ENCODE measurements at places on chromosomes 1 and 21. TPM values are rescaled to one million over a fixed set of nuclear protein-coding genes. Genes with fewer than 3 reads are reported as not detected.

FCRL1 gene
- total RNA-seq, result 5.7 TPM

OPRD1 gene
- total RNA-seq, result not detected

CFAP57 gene
- total RNA-seq, result 2.3 TPM

ADAMTSL4 gene
- 20.0 TPM for total RNA-seq

CLCA4 gene
- 0.13 TPM for total RNA-seq

IKBKE gene
- 14.5 TPM for total RNA-seq

STIL gene
- total RNA-seq, result 2.5 TPM

CLCA1 gene
- not detected for total RNA-seq

DESI2 gene
- 23.5 TPM for total RNA-seq

ESRRG gene
- total RNA-seq, result 25.3 TPM

LEFTY1 gene
- total RNA-seq, result 8.6 TPM

HCRTR1 gene
- 0.35 TPM for total RNA-seq

- no peak overlapping the region for H3K27ac ChIP-seq
- H3K4me1 ChIP-seq, result peaks cover 5% of the 10 kb centered on the region
- H3K36me3 ChIP-seq, result no peaks in the 10 kb centered on the region
- no peak for DNase-seq
Measured at GRCh38 chr1:77757603-77758002, 2.0 kb downstream of the USP33 start.

DNA sequence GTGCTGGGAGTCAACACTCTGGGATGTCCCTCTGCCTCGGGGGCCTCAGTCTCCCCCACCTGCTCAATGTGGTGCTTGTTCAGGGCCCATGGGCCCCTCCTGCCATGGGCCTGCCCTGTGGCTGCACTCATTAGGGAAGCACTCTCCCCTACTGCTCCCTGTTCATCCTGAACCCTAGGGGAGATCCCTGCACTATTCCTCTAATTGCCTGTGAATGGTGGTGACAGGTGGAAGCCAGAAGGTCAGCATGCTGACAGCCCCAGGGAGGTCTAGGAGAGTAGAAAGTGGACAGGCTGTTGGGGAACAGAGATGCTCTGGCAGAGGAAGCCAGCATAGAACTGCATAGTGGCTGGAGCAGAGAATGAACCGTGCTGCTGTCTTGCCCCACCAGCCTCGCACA, 217.6 kb downstream of the TRABD2B start:
- H3K4me3 ChIP-seq, result no peak overlapping the region
- H3K36me3 ChIP-seq, result no peaks in the 10 kb centered on the region
- H3K4me1 ChIP-seq, result no peaks in the 10 kb centered on the region
- no peak for DNase-seq
- H3K27ac ChIP-seq, result no peak overlapping the region

DNA sequence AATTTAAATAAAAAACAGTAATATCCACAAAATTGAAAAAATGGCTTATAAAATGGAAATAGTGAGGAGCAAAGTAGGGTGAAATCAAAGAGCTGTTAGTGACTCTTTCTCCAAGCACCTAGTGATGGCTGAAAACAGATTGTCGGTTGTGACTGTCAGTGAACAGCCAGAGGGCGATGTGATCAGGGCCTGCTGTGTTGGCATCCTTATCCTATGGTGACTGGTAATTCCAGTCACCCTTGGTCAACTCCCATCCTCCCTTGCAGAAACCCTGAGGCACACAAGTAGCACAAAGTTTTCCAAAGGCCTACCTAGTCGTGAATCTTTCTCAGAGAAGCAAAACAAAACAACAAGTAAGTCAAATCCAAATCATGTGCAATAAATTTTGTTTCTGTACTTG, 599.8 kb upstream of the CXADR start:
- no peaks in the 10 kb centered on the region for H3K36me3 ChIP-seq
- H3K4me3 ChIP-seq, result no peak overlapping the region
- no peak overlapping the region for H3K27ac ChIP-seq
- H3K27me3 ChIP-seq, result no peaks in the 10 kb centered on the region
- H3K4me1 ChIP-seq, result no peaks in the 10 kb centered on the region
- no peak for DNase-seq

DNA sequence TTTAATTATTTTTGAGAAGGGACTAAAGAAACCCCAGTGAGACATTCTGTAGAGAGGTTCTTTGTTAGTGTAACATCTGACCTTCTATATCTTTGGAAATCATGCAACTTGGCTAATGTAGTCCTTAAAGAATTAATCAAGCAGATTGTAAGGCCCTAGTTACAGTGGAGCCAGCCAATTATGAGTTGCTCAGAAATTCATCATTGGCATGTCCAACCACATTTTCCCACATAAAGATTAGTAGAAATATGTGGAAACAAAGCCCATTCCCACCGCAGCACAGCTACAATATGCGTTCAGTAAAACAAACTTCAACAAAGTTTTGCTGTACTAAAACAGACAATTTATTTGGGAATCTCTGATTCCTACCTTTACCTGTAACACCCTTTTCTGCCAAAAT, 27.8 kb downstream of the WNT2B start:
- no peak overlapping the region for H3K4me3 ChIP-seq
- peaks cover 3% of the 10 kb centered on the region for H3K36me3 ChIP-seq
- no peaks in the 10 kb centered on the region for H3K27me3 ChIP-seq
- H3K27ac ChIP-seq, result no peak overlapping the region

- no peaks in the 10 kb centered on the region for H3K27me3 ChIP-seq
- no peak overlapping the region for H3K4me3 ChIP-seq
- H3K27ac ChIP-seq, result no peak overlapping the region
- DNase-seq, result no peak
Measured at GRCh38 chr1:93636712-93637111, 44.9 kb downstream of the BCAR3 start.

- H3K27ac ChIP-seq, result no peak overlapping the region
- no peaks in the 10 kb centered on the region for H3K27me3 ChIP-seq
- DNase-seq, result no peak
- H3K4me3 ChIP-seq, result no peak overlapping the region
Measured at GRCh38 chr1:204043680-204044079, 29.2 kb upstream of the SOX13 start.

DNA sequence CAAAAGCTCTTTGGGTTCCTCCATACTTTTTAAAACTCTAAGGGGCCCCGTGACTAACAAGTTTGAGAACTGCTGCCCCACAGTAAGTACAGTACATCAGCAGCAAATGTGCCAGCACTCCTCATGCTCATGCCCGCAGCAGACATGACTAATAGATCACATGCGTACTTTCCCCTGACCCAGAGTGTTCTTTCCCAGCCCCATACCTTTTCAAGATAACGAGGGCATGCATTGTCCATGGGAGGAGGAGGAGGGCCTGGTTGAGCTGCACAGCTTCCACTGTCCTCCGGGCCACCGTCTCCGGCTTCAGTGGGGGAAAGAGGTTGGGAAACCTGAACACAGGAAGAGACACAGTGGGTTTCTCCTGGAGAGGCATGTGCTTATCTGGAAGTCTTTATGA, 45.5 kb downstream of the DHRS3 start:
- no peaks in the 10 kb centered on the region for H3K27me3 ChIP-seq
- H3K4me3 ChIP-seq, result no peak overlapping the region
- H3K36me3 ChIP-seq, result peaks cover 61% of the 10 kb centered on the region
- no peaks in the 10 kb centered on the region for H3K4me1 ChIP-seq
- DNase-seq, result no peak
- H3K27ac ChIP-seq, result no peak overlapping the region

- no peaks in the 10 kb centered on the region for H3K27me3 ChIP-seq
- H3K27ac ChIP-seq, result no peak overlapping the region
- H3K36me3 ChIP-seq, result no peaks in the 10 kb centered on the region
- H3K4me3 ChIP-seq, result no peak overlapping the region
Measured at GRCh38 chr1:98897479-98897878, 107.2 kb downstream of the PLPPR5 start.

DNA sequence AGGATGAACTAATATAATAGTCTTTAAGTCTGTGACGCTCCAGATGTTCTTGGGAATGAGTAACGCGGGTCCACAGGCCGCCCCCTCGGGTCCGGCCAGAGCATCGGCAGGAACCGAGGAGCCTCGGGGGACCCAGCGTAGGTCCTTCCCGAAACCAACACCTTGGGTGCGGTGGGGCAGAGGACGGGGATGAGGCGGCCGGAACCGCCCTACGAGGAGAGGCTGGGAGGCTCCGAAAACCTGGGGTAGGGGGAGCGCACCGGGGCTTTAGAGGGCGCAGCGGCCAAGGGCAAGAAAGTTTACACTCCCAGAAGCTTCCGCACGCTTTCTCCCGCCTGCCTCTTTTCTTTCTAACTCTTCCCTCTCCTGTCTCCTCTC, 7.1 kb downstream of the DMRTA2 start:
- peaks cover 7% of the 10 kb centered on the region for H3K4me1 ChIP-seq
- H3K36me3 ChIP-seq, result no peaks in the 10 kb centered on the region
- H3K4me3 ChIP-seq, result no peak overlapping the region
- no peak overlapping the region for H3K27ac ChIP-seq

DNA sequence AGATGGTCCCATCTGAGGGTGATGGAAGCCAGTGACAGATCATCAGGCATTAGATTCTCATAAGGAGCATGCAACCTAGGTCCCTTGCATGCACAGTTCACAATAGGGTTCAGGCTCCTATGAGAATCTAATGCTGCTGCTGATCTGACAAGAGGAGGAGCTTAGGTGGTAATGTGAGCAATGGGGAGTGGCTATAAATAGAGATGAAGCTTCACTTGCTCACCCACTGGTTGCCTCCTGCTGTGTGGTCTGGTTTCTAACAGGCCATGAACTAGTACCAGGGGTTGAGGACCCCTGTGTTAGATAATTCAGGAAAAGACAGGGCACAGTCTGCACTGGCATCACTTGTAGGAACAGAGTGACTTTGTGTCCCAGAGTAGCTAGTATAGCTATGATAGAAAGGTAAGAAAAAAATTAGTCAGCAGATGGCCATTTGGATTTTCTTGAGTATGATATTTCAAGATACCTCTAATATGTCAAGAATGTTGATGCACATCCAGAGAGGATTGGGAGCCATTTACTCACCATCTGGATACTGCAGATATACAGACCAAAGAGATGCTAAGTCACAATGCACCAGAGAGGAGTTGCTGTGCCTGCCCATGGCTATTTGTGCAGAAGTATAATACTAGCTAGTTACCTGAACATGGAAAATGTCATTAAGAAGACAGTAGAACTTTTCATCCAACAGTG, 53.6 kb downstream of the ADCY10 start:
- DNase-seq, result no peak
- H3K27me3 ChIP-seq, result no peaks in the 10 kb centered on the region
- no peak overlapping the region for H3K27ac ChIP-seq
- no peak overlapping the region for H3K4me3 ChIP-seq

GRCh38 chr1:180433873-180434272, 68.5 kb downstream of the ACBD6 start:
- no peaks in the 10 kb centered on the region for H3K4me1 ChIP-seq
- no peak for DNase-seq
- no peaks in the 10 kb centered on the region for H3K27me3 ChIP-seq
- H3K36me3 ChIP-seq, result no peaks in the 10 kb centered on the region

- no peak for DNase-seq
- no peaks in the 10 kb centered on the region for H3K36me3 ChIP-seq
- H3K4me1 ChIP-seq, result no peaks in the 10 kb centered on the region
Measured at GRCh38 chr1:22835636-22836319, 125.1 kb downstream of the EPHB2 start.

DNA sequence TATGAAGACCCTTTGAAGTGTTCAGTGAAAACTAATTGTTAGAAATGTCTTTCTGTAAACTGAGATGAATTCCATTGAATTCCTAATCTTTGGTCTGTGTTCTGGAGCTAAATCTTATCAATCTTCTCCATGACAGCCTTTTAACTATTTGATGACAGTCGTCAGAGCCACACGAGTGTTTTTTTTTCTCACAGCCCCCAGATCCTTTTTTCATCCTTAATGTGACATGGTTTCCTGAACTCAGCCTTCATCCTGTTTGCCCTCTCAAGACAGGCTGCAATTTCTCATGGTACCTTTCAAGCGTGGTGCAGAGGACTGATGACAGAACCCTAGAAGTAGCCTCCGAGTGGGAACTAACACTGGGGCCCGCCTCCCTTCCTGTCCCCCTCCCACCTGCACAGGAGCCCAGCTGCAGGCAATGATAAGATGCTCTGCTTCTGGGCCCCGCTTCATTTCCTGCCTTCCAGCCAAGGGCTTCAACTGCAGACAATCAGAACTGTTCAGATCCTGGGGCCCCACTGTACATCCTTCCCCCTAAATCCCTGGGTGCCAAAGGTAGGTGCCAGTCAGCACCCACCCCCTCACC, 114.6 kb upstream of the VAV3 start:
- no peaks in the 10 kb centered on the region for H3K27me3 ChIP-seq
- H3K4me3 ChIP-seq, result no peak overlapping the region
- no peaks in the 10 kb centered on the region for H3K36me3 ChIP-seq
- H3K4me1 ChIP-seq, result no peaks in the 10 kb centered on the region
- H3K27ac ChIP-seq, result no peak overlapping the region

- H3K4me3 ChIP-seq, result no peak overlapping the region
- no peaks in the 10 kb centered on the region for H3K4me1 ChIP-seq
- H3K36me3 ChIP-seq, result no peaks in the 10 kb centered on the region
- DNase-seq, result no peak
- no peaks in the 10 kb centered on the region for H3K27me3 ChIP-seq
- no peak overlapping the region for H3K27ac ChIP-seq
Measured at GRCh38 chr21:45713613-45714012, 70.1 kb downstream of the PCBP3 start.

DNA sequence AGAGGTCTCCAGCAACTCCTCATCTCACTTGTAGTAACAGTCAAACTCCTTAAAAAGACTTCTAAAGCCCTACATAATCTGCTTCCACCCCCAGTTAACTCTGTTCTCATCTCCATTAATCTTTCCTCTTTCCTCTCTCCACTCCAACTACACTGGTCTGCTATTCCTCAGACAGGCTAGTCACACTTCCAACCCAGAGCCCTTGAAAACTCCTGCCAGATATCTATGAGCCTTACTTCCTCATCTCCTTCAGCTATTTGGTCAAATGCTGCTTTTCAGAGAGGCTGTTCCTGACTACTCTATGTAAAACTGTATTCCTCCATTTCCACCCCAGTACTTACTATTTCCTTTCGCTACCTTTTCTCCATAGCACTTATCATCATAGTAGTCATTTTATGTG, 24.4 kb downstream of the PCP4L1 start:
- H3K36me3 ChIP-seq, result no peaks in the 10 kb centered on the region
- no peak for DNase-seq
- no peaks in the 10 kb centered on the region for H3K4me1 ChIP-seq
- no peaks in the 10 kb centered on the region for H3K27me3 ChIP-seq
- no peak overlapping the region for H3K4me3 ChIP-seq
- H3K27ac ChIP-seq, result no peak overlapping the region

- no peak overlapping the region for H3K27ac ChIP-seq
- H3K4me1 ChIP-seq, result no peaks in the 10 kb centered on the region
- H3K4me3 ChIP-seq, result no peak overlapping the region
- no peaks in the 10 kb centered on the region for H3K36me3 ChIP-seq
- no peak for DNase-seq
- H3K27me3 ChIP-seq, result no peaks in the 10 kb centered on the region
Measured at GRCh38 chr21:40809673-40810197, 37.2 kb downstream of the DSCAM start.

DNA sequence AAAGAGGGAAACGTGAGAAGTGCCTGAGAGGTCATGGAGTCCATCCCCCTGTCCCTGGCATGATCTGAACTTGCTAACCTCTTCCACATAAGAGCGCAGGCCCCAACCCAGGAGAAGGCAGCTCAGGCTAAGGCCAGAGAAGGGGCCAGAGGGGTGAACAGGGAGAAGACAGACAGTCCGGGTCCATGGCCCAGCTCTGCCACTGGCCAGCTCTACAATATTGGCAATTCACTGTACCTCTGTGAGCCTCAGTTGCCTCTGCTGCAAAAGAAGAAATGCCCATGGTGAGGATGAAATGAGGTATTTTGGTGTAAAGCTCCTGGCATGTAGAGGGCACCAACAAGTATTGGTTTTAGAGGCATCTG, 72.3 kb downstream of the CAMK2N1 start:
- DNase-seq, result no peak
- no peak overlapping the region for H3K4me3 ChIP-seq
- no peaks in the 10 kb centered on the region for H3K4me1 ChIP-seq
- H3K27me3 ChIP-seq, result no peaks in the 10 kb centered on the region
- H3K27ac ChIP-seq, result no peak overlapping the region

GRCh38 chr1:153527023-153527682, 8.6 kb downstream of the S100A6 start:
- H3K36me3 ChIP-seq, result no peaks in the 10 kb centered on the region
- no peaks in the 10 kb centered on the region for H3K27me3 ChIP-seq
- H3K4me1 ChIP-seq, result no peaks in the 10 kb centered on the region
- no peak overlapping the region for H3K4me3 ChIP-seq
